ENCODE measurements at places on chromosomes 12 and 14.

DNA sequence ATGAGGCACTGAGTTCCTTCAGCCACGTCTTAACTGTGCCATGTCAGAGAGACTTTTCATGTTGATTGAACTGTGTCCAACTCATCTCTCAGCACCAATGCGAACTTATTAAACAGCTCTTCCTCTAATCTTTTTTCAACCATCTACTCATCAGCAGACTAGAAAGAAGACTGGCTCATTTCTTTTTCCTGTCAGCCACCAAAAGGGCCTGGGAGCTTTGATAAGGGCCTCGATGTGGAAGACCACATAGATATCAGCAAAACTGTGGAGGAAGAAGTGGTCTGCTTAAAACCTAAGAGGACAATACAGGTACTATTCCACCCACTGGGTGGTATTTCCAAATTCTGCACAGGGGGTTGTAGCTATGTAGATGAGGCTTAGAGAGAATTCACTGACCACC lies 3.6 kb upstream of the PLXNC1 start:
- no peak for DNase-seq

DNA sequence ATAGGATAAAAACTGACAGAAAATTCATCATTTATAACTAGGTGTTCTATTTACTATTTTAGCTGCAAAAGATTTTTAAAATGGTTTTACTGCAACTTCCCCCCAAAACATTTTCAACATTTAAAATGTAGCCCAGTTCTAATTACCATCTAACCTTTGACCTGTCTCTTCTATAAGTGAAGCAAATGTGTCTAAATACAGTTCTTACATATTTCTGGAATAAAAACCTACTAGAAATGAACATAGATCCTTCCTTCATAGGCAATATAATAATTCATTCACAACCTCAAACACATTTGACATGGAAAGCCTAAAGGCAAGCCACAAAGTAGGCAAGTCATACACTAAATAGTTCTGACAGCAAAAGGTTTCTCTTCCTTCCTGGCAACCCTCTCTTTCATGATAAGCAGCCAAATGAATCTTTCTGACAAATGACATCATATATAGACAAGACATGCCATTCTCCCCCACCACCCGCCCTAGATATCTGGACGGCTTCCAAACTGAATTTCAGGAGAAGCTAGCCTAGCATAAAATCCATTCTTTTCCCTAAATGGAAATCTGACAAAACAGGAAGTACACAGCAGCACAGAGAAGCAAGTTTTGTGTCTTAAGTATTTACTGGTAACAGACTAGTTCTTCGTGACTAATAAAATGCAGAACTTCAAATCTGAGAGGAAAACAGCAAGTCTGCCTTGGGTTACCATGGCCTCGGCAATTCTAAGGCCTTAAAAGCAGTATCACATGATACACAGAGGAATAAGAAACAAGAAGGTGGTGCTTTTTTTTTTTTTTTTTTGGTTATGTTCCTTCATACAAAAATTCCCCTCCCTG lies 17.2 kb upstream of the ARID4A start:
- DNase-seq: peak; percentile 96

DNA sequence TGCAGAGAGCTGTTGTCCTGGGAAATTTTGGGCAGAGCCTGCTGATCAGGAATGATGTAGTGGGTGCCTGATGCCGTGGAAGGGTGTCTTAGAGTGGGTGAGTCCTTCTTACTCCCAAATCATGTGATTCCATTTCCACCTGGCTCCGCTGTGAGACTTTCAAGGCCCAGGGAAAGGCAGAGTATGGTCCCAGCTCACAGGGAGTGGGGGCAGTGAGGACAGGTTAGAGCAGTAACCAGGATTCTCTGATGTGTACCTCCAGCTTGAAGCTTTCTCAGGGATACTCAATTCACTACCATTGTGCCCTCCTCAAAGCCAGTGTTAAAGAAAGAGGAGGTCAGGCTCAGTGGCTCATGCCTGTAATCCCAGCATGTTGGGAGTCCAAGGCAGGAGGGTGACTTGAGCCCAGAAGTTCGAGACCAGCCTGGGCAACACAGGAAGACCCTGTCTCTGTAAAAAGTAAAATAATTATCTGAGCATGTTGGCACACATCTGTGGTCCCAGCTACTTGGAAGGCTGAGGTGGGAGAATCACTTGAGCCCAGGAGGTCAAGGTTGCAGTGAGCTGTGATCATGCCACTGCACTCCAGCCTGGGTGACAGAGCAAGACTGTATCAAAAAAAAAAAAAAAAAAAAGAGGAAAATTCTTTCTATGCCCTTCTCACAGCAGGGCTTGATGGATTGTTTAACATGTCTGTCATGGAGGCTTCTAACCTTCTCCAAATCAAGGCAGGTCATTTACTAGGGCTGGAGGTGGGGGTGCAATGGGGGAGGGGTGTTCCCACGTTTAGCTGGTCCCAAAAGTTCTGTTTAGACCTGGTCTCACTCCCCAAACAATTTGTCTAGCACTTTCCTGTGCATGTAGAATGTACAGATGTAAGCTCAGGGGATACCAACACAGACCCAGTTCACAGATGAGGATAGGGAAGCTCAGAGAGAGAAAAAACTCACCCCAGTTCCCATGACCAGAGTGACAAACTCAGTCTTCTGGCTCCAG lies 12.5 kb upstream of the IQSEC3 start:
- no peak for DNase-seq

- DNase-seq: peak; percentile 50
Observed at GRCh38 chr14:71261206-71261605, 353.9 kb downstream of the PCNX1 start.

- DNase-seq: peak; percentile 73
Observed at GRCh38 chr14:34059925-34060650, 109.2 kb upstream of the EGLN3 start.

- DNase-seq: no peak
Observed at GRCh38 chr12:116018282-116018681, 259.2 kb downstream of the MED13L start.

- no peak for DNase-seq
Observed at GRCh38 chr12:123762715-123763052, 583 bp downstream of the DNAH10 start.

DNA sequence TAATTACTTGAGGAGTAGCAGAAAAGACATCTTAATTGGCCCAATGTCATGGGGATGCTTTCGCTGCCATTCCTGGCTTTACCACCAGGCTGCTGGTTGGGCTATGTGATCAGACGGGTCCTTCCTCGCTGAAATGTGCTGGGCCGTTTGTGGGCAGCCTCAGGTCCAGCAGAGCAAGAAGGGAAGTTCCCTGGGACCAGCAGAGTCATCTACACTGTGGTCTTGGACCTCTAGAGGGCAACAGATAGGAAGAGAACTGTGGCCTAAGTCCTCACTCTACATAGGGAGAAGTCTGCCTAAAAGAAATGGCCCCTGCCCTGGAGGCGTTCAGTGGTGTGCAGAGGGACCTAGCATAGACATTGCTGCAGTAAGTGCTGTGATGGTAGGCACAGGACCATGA lies 10.9 kb downstream of the EVL start:
- DNase-seq: peak; percentile 50

- no peak for DNase-seq
Observed at GRCh38 chr12:92556637-92557421, 146.0 kb upstream of the PLEKHG7 start.

Measured in cardiac fibroblast (primary cell).